ENCODE measurements at places on chromosomes 6 and 20.
A peak's percentile ranks its signal among the peaks of the same experiment; 100 is the strongest.

- peak; percentile 27 for DNase-seq
Measured at GRCh38 chr6:90222724-90223198, 73.9 kb downstream of the BACH2 start.

DNA sequence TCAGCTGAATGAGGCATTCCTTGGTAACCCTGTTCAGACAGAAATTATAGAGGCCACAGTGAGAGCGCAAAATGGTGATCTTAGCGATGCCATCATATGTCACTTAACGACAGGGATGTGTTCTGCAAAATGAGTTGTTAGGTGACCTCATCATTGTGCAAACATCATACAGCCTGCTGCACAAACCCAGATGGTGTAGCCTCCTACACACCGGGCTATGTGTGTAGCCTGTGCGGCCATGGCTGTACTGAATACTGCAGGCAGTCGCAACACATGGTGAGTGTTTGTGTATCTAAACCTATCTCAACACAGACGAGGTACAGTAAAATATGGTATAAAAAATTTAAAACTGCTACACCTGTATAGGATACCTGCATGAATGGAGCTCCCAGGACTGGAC lies 234.1 kb upstream of the PMEPA1 start:
- DNase-seq, result no peak

DNA sequence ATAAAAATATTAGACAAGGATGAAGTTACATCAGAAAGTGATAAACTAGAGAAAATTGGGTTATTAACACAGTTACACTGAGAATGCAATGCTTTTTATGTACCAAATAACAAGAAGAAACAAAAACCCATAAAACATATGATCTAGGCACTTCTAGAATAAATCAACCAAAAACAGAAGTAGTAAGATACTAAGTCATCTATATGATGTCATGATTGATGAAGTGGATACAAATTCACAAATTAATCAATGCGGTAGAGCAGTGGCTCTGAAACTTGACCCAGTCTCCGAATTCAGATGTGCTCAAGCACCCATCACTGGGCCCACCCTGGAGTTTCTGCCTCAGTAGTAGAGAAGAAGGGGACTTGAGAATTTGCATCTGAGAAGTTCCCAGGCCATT lies 112.1 kb upstream of the SSTR4 start:
- DNase-seq, result no peak

- DNase-seq, result peak; percentile 46
Measured at GRCh38 chr6:45607798-45608197, 230.1 kb upstream of the SUPT3H start.

All from urothelium cell line (cell line).